ENCODE measurements at places on chromosomes 3 and 15.

GRCh38 chr15:33211176-33211808 lies 16.8 kb upstream of the FMN1 start:
- DNase-seq, result no peak

DNA sequence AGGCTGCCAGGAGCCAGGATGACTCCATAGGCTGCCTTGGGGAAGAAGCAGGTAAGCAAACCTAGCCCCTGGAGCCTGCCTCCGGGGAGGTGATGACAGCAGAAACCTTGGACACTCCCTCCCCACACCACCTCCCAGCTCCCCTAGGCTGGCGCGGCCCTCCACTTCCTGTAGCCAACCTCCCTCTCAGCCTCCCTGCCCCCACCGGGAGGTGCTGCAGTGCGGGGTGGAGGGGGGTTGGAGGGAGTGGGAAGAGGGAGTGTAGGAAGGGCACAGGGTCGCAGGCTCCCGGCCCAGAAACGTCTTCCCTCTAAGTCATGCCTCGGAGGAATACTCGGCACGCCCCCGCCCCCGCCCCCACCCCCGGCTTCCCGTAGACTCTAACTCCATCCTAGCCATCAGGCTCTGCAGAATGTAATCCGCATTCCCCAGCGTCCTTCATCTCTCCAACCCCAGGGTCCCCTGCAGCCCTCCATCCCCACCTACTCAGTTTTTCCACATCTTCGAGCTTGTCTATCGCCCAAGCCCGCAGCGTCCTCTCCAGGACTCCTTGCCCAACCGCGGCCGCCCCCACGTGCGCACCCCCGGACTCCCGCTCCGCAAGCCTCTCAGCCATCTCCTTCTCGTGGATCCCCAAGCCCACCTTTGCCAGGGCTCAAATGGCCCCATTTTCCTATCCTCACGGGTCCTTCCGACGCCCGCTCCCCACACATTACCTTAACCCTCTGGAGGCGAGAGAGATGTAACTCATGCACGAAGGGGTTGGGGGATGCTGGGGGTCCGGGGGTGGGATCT lies 528 bp downstream of the LPCAT4 start:
- DNase-seq, result peak; percentile 23

DNA sequence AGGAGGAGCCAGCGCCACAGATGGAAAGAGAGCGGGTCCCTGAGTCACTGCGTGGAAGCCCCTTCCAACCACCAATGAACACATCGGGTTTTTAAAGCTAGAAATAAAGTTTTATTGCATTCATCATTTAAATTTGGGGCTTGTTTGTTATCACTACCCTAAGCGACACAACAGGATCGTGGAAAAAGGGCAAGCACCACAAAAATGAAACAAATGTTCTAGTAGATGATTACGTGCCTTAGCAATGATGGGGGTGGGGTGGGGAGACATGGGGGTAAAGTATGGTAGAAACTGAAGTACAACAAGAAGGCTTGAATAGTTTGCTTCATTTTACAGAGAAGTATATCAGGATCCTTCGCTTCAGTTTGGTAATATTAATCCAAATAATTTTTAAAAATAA lies 221.6 kb upstream of the ATP10A start:
- no peak for DNase-seq

- DNase-seq, result no peak
These were observed 204.0 kb upstream of the BCL6 start for GRCh38 chr3:187949093-187949820.

DNA sequence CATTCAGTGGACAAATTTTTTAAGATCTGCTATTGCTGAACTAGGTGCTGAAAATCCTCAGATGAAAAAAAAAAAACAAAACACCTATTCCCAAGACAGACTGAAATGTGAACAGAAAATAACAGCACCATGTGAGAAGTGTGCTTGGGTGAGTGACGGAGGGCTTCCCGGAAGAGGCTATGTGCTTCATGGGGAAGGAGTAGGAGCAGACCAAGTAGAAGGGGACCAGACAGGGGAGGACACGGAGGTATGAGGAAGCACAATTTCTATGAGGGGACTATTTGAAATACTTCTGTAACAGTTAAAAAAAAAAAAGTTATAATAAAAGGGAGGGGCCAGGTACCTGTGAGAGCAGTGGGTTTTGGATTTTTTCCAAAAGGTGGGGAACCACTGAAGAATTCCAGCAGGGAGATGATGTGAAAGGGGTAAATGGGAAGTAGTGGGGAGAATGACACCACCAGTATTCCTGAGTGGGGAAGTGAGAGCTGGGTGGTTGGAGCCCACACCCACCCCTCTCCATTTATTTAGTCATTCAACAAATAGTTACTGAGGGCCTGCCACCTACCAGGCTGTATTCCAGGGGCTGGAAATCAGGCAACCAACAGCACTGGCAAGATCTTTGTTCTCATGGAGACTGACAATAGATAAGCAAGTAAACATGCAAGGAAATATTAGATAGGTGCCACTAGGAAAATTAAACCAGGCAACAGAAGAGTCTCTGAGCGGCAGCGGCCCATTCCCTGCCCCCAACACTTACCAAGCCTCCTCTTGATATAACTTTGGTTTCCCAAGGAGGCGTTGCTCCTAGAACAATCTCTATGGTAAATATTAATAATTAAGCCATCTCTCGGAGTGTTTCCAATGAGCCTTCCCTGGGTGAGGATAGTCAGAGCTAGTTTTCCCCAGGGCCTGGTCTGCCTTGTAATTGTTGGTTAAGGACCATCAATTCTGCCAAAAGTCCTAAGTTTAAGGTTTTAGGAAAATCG lies 3.8 kb upstream of the USP3 start:
- DNase-seq, result no peak

DNA sequence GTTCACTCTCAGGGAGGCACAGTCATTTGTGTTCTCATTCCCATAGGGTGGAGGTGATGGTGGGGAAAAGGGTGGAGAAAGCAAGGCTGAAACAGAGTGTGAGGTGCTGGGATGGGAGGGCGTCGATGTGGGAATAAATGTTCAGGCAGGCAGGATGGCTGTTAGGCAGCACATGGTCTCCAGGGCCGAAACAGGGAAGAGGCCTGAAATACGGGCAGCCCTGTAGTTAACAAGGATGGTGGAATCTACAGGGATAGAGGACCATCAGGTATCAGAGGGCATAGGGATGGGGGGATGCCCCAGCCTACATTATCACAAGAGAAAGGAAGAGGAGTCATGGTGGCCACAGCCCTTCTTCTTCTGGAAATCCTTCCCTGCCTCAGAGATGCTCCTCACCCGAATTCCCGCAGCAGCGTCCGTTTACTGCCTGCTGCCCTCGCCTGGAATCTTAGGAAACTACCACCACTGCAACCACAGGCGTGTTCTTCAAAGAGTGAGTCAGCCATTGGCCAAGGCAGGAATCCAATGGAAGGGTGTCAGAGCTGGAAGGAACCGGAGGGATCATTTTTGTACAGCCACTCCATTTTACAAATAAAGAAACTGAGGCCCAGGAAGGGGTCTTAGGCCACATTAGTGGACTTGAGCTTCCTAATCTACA lies 49.7 kb upstream of the POMGNT2 start:
- no peak for DNase-seq

DNA sequence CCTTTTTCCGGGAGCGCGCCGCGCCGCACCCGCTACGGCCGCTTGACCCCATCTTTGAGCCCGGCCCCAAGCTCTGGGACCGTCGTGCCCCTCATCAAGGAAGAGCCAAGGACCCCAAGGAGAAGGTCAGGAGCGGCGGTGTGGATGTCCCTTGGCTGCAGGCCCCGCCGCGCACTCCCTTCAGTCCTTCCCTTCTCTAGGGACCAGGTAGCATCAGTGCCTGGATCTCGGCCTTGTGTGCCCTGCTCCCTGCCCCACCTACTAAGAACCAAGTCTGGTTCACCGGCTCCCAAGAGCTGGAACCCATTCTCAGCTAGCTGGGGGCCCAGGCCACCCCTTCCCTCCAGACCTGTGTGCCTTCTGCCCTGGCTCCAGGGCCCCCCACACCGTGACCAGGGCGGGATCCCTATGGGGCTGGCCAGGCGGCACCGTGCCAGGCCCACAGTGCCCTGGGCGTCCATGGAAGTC lies 69.3 kb upstream of the CGNL1 start:
- no peak for DNase-seq

- DNase-seq, result no peak
These were observed 194.1 kb upstream of the ARHGEF26 start for GRCh38 chr3:153927107-153927506.

All from activated CD8-positive, alpha-beta memory T cell treated with anti-CD3 and anti-CD28 coated beads for 48 hours (primary cell).